ENCODE measurements at places on chromosomes 3 and 15.

- DNase-seq = no peak
Measured at GRCh38 chr3:126531051-126531330, 7.0 kb downstream of the CHST13 start.

- no peak for DNase-seq
Measured at GRCh38 chr15:58467722-58468423, 36.1 kb downstream of the LIPC start.

DNA sequence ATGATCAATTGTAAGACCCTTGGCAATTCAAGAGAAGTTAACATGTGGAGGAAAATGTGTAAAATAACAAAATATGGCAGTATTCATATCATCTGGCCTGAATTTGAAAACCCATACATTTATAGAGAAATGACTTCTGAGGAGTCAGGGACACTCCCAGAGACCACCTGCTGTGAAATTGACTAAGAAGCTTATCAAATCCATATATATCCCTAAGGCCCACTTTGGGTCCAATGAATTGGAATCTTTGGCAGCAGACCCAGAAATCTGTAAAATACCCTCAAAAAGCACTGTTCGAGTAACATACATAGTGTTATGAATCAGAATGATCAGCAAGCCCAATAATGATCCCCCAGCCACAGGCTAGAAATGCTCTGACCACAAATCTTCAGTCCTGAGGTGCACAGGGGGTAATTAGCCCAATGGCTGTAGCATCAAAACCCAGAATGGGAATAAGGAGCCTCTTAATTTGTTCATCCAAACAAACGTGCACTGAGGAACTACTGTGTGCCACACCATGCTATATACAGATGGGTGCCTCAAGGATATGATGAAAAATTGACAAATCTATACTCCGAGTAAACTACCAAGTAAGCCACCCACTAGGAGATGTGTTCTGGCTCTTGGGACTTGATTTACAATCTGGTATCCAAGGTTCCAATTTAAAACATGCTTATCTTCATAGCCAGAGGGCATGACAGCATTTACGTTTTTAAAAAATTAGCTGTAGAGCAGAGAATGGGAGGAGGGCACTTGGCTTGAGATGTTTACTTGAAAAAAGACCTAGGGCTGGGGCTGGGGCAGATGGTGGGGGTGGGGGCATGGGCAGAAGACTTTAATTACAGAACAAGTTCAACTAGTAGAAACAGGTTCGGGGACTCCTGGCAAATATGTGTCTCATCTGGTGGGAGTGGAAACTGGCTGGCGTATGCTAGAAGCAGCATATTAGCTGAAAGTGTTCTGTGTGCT is 9.1 kb upstream of the ARHGEF3 start:
- DNase-seq = no peak

- DNase-seq = no peak
Measured at GRCh38 chr15:101684877-101685276, 32.7 kb upstream of the TM2D3 start.

GRCh38 chr3:114660124-114660523 is 366.3 kb downstream of the TIGIT start:
- DNase-seq = no peak

DNA sequence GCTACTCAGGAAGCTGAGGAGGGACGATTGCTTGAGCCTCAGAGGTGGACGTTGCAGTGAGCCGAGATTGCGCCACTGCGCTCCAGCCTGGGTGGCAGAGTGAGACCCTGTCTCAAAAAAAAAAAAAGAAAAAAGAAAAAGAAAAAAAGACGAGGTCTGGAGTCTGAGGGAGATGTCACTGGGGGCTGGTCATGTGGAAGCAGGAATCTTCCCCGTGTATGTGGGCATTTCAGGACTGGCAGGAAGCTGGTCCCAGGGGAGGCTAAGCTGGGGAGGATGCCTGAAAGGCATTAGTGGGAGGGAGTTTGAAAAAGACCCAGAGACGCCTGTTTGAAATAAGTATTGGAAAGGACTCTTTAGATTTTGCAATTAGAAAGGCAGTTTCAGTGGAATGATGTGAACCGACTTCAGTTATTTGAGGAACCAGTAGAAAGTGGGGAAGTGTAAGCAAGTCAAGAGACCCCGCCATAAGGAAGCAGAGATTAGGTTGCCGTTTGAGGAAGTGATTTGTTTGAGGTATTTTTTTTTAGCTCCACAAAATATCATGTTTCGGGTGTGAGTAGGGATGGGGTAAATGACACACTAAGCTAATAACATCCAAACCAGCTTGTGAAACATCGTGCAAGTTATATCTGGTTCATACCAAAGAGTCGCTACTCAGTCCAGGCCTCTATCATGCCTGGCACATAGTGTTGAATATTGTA is 55.5 kb downstream of the ST6GAL1 start:
- DNase-seq = no peak

DNA sequence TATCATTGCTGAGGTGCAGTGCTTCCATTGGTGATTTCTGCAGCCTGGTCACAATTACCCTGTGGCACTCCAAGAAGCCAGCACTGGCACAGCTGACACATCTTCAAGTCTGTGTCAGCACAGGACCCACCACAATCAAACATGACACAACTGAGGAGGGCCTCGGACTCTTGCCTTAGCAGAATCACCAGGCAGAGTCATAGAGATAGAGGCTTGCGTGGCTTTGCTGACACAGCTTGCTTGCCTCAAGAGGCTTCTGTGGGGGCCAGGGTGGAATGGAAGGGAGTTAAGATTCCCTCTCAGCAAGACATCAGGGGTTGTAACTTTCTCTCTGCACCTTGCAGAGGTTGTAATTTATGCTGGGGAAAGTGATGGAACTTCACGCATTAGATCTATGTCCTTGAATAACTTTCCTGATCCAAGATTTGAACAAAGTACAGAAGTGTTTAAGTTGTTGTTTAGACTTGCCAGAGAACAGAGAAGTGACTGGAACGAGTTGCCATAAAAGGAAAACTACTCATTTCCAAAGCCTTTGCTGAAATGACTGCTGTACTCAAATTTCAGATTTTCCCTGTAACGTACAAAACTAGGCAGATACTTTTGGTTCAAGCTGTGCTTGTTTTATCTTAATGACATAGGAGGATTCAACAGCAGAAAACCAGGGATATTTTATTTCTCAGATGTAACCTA is 170.7 kb downstream of the DIPK2A start:
- no peak for DNase-seq

- DNase-seq = no peak
Measured at GRCh38 chr15:75347222-75348033, 589 bp downstream of the NEIL1 start.

DNA sequence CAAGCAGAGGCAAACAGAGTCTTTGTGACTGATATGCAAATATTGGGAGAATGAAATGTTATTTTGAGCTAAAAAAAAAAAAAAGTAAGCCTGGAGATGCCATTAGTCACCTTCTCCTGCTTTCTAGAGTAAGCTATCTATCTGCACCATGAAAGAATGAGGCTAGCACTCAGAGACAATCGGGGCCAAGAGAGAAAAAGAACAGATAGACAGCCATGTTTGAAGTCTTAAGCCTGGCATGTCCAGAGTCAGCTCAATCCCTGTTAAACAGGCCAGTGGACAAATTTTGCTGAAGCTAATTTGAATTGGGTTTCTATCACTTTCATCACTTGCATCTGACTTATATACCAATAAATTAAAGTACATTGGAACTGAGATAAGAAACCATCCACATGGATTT is 204.4 kb downstream of the SLC9A9 start:
- no peak for DNase-seq

- peak; percentile 41 for DNase-seq
Measured at GRCh38 chr3:101229681-101230080, 90.7 kb downstream of the IMPG2 start.

DNA sequence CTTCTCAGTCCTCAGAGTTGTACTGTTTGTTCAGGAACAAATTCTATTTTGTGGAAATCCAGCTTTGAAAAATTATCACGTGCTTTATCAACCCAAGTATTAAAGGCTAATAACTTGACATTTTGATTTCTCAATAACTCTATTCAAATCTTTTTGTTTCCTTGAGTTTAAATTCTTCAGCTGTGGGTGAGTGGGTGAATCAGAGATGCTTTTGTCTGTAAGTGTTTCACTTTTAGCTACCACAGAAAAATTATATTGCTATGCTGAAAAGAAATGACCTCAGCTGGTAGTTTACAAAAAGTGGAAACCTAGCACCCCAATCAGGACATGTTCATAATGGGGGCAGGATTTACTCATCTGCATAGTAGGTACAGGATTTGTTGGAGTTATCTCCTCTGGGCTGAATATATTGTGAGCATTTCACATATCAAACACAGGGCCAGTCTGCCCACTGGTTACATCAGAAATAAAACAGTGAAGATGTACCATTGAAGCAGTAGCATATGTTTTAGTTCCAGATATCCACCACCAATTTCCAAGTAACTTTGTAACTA is 30.5 kb downstream of the MINDY4B start:
- DNase-seq = no peak

GRCh38 chr3:66534304-66534845 is 33.6 kb upstream of the LRIG1 start:
- DNase-seq = no peak

DNA sequence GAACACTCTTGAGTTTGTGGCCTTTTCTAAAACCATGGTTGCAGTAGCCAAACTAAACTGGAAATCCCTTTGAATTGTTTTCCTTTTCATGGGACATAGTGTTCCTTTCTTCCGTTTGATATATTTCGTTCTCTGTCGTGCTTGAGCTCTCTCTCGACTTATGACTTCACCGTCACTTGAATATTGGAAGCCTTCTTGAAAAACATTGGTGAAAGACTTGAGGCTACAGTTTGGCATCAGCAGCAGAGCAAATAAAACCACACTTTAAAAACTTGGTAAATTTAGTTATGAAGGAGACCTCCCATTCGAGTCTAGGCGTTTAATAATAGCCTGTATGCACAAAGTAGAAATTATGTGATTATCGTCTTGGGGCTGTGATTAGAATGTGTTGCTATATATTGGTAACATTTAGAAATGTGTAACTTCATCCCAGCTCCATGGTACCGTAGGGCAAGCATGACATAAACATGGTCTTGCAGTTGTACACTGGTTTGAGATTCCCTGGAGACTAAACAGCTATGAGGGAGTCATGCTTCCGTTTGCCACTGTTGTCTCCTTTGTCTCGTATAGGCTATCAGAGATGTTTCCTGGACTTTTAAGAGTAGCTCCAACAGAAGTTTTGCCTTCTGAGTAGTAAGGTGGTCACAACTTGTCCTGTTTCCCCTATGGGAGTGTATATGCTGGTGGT is 122.3 kb downstream of the PTPRG start:
- no peak for DNase-seq

- DNase-seq = peak; percentile 90
Measured at GRCh38 chr15:95557226-95558046, 773.1 kb upstream of the NR2F2 start.

DNA sequence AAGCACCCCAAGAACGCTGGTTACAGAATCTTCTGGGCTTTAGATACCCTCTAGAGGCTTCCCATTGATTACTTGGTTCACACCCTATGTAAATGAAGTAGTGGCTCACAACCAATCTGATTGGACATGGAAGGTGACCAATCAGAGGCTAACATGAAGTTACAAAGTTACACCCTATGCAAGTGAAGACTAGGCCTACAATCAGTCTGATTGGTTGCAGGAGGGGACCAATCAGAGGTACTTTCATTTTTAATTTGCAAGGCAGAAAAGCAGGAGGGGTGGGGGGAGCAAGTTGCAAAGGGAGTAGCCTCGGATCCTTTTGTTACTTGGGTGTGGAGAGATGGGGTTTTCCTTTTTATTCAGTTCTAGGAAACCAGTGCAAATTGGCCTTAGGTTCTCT is 11.1 kb upstream of the RTP2 start:
- peak; percentile 14 for DNase-seq

DNA sequence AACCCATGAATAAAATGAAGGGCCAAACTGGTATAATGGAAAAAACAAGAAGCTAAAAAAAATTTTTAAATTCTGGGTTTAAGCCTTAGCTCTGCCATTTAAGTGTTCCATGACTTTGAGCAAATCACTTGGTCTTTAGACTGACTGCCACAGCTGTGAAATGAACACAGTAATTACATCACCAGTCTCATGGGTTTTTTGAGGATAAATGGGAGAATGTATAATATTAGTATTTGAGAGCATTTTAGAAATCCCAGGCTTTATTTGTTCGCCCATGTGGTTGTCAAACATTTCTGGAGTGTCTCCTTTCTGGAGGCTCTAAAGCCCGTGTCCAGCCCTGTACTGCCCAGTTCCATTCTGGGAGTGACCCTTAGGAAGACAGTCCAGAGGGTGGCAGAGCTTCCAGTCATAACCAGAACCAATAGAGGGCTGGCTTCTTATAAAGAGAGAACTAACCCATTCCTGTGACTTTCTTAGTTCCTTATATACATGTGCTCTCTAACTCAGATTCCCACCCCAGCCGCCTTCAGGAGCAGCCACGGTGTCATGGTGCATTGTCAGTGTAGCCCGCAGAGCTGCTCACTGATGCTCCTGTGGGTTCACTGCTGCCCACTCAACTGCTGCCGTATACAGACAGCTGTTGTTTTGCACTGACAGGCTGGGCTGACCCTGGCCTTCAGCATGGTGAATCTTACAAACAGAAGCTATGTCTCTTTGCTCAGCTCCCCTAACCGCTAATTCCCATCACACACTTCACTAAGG is 44.7 kb downstream of the BOC start:
- DNase-seq = no peak

GRCh38 chr3:99920481-99921376 is 103.1 kb downstream of the CMSS1 start:
- peak; percentile 57 for DNase-seq

DNA sequence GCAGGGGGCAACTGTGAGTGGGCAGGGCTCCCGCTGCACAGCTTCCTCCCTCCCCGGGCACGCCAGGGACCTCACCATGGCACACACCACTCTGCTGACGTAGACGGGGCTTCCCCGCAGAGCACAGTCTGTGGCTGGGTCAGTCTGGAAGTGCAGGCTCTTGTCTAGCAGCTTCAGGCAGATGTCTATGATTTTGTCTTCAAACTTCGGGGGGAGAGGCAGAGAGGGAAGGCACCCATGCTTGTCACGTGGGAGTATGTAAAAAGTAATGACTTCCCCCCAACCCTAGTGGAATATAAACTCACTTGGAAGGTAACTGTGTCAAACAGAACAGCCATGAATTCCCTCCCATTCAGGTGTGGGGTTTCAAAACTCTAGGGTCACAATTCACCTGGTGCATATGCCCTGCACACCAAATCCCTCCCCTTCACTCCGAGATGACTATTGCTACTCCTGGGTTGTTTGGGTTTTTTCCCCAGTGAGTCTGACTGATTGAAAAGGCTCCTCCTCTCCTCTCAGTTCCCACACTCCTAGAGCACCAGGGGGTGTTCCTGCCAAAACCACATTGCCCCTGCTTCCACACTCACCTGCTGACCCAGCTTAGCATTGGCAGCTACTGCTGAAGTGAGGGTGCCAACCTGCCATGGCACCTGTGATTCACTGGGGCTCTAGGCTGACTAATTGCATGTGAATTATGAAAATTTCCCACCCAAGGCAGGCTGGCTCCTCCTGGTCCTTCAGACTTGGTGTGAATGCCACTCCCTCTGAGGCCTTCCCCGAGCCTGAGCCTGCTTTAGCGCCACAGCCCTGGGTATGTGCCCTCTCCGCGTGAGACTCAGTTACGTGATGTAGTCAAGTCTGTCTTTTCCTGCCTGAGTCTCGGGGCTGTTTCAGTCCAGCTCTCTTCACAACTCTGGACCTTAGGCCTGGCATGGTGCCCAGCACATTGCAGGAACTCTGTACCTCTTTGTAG is 13.0 kb downstream of the TGM5 start:
- DNase-seq = no peak

All from HT-29 (cell line).